ENCODE measurements at places on chromosomes 2 and 18.

- DNase-seq = no peak
Observed at GRCh38 chr2:70426341-70426740, 124.5 kb upstream of the FAM136A start.

DNA sequence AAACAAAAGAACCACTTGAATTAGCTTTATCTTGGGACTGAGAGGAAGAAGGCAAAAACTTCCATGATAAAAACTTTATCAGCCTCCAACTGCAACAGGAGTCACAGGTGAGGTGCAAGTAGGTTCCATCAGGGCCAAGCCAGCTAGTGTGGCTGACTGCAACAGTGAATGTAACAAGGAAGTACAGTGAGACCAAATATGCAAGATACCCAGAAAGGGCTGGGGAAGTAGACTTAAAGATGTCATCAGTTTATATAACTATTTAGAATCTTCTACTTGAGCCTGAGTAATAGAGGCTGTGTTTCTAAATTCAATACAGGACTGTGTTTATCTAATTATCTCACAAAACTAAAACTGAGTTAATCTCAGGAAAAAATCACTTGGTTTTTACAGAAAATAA is 14.8 kb downstream of the PLEKHM3 start:
- DNase-seq = no peak

GRCh38 chr18:27033722-27034121 is 151.4 kb downstream of the CHST9 start:
- DNase-seq = no peak

GRCh38 chr2:144516981-144517865 is 2.7 kb downstream of the ZEB2 start:
- DNase-seq = no peak

GRCh38 chr2:74984947-74985637 is 26.6 kb downstream of the POLE4 start:
- DNase-seq = no peak

DNA sequence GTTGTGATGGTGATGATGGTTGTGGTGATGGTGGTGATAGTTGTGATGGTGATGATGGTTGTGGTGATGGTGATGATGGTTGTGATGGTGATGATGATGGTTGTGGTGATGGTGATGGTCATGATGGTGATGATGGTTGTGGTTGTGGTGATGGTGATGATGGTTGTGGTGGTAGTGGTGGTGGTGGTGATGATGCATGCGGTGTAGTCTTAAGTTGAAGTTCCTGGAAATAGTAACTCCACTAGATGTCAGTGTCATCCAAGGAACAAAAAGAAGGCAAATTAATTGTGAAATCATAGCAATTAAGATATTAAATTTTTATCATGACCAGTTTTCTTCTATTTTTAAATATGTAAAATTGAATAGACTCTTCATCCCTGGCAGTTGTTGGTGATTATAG is 309.2 kb downstream of the AGAP1 start:
- DNase-seq = no peak

- DNase-seq = no peak
Observed at GRCh38 chr2:27309651-27310050, 1.4 kb upstream of the UCN start.

DNA sequence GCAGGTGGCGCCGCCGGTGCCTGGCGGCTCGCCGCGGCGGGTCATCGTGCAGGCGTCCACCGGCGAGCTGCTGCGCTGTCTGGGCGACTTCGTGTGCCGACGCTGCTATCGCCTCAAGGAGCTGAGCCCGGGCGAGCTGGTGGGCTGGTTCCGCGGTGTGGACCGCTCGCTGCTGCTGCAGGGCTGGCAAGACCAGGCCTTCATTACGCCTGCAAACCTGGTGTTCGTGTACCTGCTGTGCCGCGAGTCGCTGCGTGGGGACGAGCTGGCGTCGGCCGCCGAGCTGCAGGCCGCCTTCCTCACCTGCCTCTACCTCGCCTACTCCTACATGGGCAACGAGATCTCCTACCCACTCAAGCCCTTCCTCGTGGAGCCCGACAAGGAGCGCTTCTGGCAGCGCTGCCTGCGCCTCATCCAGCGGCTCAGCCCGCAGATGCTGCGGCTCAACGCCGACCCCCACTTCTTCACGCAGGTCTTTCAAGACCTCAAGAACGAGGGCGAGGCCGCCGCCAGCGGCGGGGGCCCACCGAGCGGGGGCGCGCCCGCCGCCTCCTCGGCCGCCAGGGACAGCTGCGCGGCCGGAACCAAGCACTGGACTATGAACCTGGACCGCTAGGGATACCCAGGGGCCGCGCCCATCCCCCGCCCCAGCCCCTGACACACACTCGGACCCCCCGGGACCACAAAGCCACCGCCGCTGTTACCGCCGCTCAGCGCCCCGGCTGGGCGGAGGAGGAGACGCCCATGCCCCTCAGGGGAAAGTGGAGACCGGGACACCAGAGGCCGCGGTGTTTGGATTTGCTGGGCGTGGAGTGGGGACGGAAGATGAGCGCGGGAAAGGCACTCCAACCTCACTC is 1.1 kb downstream of the CDK5R2 start:
- no peak for DNase-seq

DNA sequence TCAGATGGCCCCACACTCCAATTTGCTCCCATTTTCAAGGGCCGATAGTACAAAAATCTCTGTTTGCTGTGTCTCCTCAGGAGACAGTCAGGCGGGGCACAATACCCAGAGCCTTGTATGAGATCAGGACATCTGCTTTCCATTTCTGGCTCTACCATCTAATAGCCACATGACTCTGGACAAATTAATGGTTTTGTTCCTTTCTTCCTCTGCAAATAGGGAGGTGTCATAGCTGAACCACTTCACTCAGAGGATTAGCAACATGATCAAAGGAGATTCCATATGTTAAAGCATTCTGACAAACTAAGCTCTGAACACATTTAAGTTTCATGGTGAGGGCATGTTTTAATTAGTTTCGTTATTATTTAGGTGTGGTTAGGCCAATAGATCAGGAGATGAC is 602.1 kb upstream of the SYT4 start:
- DNase-seq = no peak

- no peak for DNase-seq
Observed at GRCh38 chr2:169815849-169816248, 8.9 kb downstream of the METTL5 start.

DNA sequence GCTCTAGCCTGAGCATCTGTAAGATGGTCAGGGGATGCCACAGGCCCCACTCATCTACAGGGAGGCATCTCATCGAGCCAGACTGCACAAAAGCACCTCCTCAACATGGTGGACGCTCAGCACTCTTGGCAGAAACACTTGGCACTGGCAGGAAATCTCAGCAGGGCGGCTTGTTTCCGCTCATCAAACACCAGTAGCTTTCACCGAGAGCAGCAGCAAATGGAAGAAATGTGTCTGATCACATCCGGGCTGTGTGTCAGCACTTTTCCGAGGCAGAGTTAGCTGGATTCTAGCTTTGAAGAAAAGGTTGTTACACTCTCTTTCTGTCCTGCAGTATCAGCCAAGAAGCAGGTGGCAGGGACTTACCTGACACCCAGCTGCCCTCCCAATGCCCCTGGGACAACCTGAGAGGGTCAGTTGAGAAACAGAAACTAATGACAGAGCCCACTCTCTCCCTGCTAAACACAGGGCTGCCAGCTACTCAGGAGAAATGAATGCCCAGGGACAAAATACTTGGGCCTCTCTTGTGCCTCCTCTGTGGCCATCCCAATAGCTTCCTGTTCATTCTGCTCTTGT is 68.9 kb upstream of the FZD7 start:
- no peak for DNase-seq

- DNase-seq = no peak
Observed at GRCh38 chr2:216918088-216918680, 58.3 kb upstream of the TNP1 start.

DNA sequence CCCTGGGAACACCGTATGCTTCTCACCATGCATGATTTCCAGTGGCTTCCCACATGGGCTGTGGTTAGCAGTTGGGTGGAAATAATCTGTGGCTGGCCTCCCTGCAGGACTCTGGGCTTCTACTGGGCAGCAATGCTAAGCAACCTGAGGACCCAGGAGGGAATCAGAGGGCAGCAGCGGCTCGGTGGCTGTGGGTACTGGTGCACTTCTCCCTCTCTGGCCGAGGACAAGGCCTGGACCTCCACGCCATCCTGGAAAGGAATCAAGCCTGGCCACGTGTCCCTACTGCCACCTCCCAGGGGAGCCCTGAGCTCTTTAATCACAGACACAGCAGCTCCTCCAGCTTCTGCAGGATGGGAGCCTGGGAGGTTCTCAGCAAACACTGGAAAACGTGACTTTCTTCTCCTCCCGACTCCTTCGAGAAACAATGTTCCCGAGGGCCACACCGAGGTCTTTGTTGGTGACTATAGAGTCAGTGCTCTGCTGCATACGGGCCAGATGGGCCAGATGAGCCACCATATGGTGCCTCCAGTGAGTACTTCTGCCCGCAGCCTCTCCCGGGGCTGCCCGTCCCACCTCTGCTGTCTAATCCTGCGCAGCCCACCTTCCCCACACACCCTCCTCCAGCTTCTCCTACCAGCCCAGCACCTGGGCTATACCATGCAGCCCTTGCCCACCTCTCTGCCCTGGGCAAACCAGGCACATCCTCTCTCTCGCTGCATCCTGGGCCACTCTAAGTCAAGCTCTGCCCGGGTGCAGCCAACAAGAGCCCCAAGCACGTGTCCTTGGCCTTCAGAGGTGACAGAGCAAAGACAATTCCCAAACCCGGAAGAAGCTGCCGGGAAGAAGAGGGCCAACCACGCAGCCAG is 42.8 kb upstream of the OTOS start:
- no peak for DNase-seq

DNA sequence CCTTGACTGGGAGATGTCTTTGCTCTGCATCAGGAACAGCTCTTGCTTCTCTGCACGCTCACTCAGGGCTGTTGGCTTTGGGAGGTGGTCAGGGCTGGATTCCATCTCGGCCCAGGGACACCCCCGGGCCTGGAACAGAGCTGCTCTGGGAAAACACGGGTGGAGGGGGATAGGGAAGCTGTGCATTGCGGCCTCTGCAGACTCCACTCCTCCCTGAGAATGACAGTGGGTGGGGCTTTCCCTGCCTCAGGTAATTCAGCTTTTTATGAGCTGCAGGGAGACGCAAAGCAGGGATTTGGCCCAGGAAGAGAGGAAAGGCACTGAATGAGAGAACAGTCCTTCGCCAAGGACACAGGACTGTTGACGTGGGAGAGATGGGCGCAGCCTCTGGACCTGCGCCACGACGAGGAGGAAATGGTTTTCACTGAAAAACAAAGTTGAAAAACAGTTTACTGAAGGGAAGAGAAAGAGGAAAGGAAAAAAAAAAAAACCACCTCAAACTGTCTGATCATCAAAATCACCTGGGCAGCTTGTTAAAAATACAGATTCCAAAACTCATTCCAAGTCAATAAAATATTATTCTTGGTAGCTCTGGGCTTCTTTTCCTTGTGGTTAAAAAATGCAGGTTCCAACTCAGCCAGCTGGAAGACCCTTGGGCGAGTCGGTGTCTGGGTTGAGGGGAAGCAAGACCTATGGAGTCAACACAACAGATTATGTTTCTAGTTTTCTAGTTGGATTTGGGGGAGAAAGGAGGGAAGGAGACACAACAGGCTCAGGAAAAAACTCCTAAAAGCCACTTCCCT is 194.0 kb downstream of the ZFP36L2 start:
- DNase-seq = no peak

GRCh38 chr2:175431101-175431946 is 249.8 kb upstream of the ATP5MC3 start:
- no peak for DNase-seq

GRCh38 chr2:4597400-4597799 is 894.0 kb downstream of the DCDC2C start:
- DNase-seq = no peak

- DNase-seq = no peak
Observed at GRCh38 chr2:174023591-174024523, 58.7 kb upstream of the SP3 start.
